Midbrain (tissue), 1 donor: ENCODE measurements at places on chromosomes 13 and 19.

DNA sequence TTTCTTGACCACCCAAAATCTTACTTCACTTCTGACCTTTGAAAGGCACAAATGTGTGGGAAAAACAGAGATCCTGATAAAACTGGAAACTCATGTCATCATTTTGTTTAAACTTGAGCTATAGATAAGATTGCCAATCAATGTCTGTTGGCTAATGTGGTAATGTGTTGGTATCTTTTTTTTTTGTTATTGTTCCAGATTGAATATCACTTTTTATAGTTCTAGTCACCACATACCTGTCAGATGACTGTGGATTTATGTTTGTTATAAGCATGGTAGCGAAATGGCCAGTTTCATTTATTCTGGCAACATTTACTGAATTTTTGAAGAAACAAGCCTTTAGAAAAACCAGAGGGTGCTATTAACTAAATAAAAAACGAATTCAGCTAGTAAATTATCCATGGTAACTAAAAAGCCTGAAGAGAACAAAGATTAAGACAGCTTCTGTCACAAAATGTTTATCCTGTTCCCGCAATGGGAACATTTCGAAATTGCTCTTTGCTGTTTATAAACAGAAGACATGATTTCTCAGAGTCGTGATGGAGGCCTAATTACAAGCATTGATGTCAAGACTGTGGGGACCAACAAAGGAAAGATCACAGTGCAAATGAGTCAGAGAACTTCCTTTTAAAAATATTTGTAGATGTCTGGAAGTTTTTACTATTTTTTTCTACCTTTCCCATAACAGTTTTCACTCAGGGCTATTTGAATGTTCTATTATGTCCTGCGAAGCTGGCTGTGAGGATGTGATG lies 82.9 kb upstream of the POSTN start:
- DNase-seq, result no peak

GRCh38 chr13:112934078-112934477 lies 34.9 kb upstream of the MCF2L start:
- no peak for DNase-seq

GRCh38 chr13:94701313-94702180 lies 10.8 kb downstream of the SOX21 start:
- DNase-seq, result no peak

GRCh38 chr19:44401139-44402115 lies at the start of gene ZNF285:
ZNF285 (minus strand) TSS chr19:44401608; CDS start chr19:44397213, 4,395 bp downstream.
- no peak for DNase-seq

DNA sequence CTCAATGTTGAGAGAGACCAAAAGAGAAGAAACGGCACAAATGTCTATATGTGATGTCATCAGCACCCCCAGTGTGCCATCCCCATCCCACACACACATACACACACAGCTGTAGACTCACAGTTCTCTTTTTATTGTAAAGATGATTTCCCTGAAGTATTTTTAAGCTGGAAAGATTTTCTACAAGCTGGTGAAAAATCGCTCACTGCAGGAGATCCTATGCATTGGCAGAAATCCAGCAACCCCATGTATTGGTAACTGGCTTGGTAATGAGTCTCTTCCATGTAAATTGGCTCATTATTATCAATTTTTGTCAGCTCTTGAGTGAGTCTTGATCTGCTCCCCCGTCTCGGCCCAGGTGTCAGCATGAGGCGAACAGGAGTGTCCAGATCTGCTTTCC lies 107.1 kb upstream of the UQCRFS1 start:
- peak; percentile 6 for DNase-seq

DNA sequence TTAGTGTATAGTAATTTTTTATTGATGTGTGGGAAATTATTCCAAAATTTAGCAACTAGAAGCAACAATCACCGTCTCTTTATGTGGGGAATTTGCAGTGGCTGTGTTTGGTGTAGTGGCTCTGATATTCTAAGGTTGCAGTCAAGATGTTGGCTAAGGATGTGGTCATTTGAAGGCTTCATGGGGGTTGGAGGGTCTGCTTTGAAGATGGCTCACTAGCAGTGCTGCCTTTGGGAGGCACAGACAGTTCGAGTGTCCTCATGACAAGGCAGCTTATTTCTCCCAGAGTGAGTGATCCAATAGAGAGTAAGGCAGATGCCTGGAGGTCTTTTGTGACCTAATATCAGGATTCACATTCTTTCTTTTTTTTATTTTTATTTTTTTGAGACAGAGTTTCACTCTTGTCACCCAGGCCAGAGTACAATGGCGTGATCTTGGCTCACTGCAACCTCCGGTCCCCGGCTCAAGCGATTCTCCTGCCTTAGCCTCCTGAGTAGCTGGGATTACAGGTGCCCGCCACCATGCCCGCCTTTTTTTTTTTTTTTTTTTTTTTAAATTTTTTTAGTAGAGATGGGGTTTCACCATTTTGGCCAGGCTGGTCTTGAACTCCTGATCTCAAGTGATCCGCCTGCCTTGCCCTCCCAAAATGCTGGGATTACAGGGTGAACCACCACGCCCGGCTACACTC lies 8.7 kb downstream of the GPI start:
- DNase-seq, result no peak

GRCh38 chr19:10505583-10506229 lies 2.5 kb upstream of the KEAP1 start:
- DNase-seq, result peak; percentile 68

DNA sequence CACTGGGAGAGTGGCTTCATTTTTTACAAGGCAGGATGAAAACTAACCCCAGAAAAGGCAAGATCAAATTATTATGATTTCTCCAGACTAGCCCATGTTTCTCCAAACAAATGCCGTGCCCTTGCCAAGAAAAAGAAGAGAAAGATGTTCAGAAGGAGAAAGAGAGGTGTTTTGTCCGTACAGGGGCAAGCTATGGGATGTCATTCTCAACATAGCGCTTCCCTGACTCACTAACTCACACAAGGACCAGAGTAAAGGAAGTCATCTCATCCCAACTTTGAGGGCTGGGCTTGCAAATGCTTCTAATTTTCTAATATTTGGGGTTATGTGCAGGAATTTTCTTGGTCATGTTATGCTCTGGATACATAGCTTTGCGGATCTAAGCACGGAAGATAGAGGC lies 224.2 kb upstream of the MAB21L1 start:
- no peak for DNase-seq

- DNase-seq, result no peak
Observed at GRCh38 chr19:10920781-10921180, 7.7 kb downstream of the YIPF2 start.

DNA sequence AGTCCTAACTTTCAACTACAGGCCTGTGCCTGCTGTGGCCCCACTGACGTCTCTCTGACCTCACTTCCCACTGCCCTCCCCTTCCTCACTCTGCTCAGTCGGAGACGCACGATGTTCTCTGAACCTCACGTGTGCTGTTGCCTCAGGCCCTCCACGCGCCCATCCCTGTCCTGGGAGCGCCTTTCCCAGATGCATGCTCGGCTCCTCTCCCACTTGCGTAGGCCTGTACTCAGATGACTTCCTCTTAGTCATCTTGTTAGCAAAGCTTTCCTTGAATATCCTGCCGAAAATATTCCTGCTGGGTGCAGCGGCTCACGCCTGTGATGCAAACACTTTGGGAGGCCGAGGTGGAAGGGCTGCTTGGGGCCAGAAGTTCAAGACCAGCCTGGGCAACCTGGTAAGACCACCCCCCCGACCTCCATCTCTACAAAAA lies 9.3 kb upstream of the SYT5 start:
- no peak for DNase-seq

DNA sequence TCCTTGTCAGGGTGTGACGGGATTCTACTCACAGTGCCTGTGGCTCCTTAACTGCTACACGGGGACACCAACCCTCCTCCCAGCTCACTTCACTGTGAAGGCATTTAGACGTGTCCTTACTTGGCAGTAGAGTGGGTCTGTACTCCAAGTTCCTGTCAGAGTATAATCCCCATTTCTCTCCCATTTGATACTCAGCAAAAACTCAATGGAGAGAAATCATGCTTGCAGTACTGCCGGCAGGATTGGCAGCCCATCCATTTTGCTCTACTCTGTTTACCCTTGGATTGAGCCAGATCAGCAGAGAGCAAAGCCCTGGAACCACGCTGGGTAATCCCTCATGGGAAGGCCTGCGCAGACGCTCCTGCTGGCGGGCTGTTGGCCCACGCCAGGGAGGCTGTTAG lies 28.9 kb downstream of the ARL11 start:
- peak; percentile 45 for DNase-seq
